ENCODE measurements at places on chromosomes 2 and 18. TPM values are rescaled to one million over a fixed set of nuclear protein-coding genes. Genes with fewer than 3 reads are reported as not detected.

Gene UGT1A3
- not detected for total RNA-seq

Gene SMAD2
- 150 TPM for total RNA-seq

Gene DSG1
- not detected for total RNA-seq

Gene STARD6
- 0.54 TPM for total RNA-seq

Gene SERPINB5
- total RNA-seq: not detected

Gene GALNT13
- total RNA-seq: 26.3 TPM

DNA sequence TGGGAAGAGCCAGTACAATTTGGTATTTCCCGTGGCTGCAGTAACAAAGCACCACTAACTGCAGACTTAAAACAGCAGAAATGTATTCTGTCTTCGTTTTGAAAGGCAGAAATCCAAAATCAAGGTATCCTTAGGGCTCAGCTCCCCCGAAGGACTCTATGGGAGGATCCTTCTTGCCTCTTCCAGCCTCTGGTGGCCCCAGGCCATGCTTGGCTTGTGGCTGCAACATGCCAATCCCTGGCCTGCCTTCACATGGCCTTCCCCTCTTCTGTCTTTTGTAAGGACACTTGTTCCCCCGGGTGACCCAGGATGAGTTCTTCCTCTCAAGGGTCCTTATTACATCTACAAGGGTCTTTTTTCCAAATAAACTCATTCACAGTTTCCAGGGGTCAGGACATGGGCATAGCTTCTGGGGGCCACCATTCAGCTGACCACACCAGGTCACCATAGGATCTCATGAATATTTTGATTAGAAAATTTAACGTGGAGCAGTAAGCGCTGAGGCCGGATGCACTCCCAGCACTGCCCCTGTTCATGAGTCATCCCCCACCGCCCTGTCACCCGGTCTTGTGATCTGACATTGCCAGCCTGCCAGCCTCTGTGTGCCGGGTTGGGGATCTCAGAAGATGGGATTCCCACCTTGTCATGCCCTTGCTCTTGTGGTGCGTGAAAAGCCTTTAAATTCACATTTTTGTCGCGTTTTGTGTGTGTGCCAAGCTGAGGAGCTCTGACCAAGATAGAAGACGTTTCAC is 61.2 kb upstream of the B3GNT7 start:
- peaks cover 23% of the 10 kb centered on the region for H3K36me3 ChIP-seq
- H3K4me3 ChIP-seq: no peak overlapping the region
- H3K4me1 ChIP-seq: peaks cover 2% of the 10 kb centered on the region
- no peak overlapping the region for H3K27ac ChIP-seq

DNA sequence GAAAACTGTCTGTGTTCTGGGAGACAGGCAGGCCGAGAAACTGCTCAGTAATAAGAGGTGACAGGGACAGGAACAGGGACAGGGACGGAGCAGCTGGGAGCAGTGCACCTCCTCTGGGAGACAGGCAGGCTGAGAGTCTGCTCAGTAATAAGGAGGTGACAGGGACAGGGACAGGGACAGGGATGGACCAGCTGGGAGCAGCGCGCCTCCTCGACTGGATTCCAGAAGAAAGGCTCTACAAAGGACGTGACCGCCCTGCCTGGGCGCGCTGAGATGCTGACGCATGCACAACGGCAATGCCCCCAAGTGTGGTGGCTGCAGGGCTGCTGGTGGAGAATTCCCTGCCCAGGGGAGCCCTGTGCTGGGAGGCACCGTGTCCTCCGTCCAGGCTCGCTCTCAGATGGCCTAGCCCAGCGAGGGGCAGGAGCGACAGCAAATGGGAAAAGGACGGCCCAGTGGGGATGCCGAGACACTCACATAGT is 44.2 kb upstream of the PXDN start:
- no peaks in the 10 kb centered on the region for H3K4me1 ChIP-seq
- no peak for DNase-seq
- H3K36me3 ChIP-seq: no peaks in the 10 kb centered on the region
- no peak overlapping the region for H3K4me3 ChIP-seq
- H3K27me3 ChIP-seq: peaks cover 4% of the 10 kb centered on the region

- no peak overlapping the region for H3K4me3 ChIP-seq
- peaks cover 41% of the 10 kb centered on the region for H3K4me1 ChIP-seq
- peak overlapping the region; percentile 49 for H3K27ac ChIP-seq
- no peak for DNase-seq
- peaks cover 9% of the 10 kb centered on the region for H3K36me3 ChIP-seq
These were observed 17.6 kb downstream of the MYL12B start for GRCh38 chr18:3279201-3280185.

- DNase-seq: no peak
- H3K27ac ChIP-seq: no peak overlapping the region
- H3K36me3 ChIP-seq: no peaks in the 10 kb centered on the region
- H3K27me3 ChIP-seq: no peaks in the 10 kb centered on the region
- H3K4me1 ChIP-seq: peaks cover 2% of the 10 kb centered on the region
These were observed 26.5 kb downstream of the FIGN start for GRCh38 chr2:163709270-163709669.

DNA sequence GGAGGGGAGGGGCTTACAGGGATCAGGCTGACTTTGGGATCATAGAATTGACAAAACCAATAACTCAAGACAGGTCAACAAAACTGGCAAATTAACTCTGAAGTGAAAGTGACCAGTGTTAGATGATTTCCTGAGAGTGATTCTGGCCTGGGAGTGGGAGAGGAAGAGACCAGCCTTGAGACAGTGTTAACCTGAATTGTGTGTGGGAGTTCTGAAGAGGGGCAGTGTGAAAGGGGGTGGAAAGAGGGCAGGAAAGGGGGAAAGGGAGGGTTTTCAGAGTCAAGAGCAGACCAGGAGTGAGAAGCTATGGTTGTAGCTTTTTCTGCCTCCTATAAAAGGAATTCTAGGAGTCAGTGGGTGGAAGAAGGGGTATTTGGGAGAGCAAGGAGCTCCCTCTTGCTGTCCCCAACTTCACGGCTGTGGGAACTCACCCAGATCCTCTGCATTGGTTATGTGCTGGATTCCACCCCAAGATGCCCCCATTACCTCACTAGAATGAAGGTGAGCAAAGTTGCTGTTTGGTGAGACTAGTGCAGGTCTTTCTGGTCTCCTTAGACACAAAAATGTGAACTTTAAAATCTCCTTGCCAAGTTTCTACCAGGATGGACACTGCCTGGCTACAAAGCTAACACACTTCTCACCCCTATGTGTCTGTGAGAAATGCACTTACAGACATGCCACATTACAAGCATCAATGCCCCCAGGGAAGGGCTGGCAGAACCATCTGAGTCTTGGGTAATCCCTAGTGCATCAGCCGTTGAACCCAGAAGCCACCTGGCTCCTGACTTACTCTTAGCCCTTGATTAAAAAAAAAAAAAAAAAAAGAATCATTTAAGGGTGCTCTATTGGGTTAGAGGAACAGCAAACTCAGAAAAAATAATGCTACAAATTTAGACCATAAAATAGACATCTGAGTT is 61.6 kb downstream of the BMP10 start:
- H3K4me1 ChIP-seq: no peaks in the 10 kb centered on the region
- H3K27ac ChIP-seq: no peak overlapping the region
- H3K36me3 ChIP-seq: peaks cover under 1% of the 10 kb centered on the region
- H3K27me3 ChIP-seq: no peaks in the 10 kb centered on the region
- DNase-seq: no peak

- H3K36me3 ChIP-seq: no peaks in the 10 kb centered on the region
- no peak overlapping the region for H3K27ac ChIP-seq
- no peak for DNase-seq
- peaks cover 11% of the 10 kb centered on the region for H3K27me3 ChIP-seq
- H3K4me1 ChIP-seq: no peaks in the 10 kb centered on the region
- H3K4me3 ChIP-seq: no peak overlapping the region
These were observed 52.4 kb downstream of the INHBB start for GRCh38 chr2:120398051-120398995.

DNA sequence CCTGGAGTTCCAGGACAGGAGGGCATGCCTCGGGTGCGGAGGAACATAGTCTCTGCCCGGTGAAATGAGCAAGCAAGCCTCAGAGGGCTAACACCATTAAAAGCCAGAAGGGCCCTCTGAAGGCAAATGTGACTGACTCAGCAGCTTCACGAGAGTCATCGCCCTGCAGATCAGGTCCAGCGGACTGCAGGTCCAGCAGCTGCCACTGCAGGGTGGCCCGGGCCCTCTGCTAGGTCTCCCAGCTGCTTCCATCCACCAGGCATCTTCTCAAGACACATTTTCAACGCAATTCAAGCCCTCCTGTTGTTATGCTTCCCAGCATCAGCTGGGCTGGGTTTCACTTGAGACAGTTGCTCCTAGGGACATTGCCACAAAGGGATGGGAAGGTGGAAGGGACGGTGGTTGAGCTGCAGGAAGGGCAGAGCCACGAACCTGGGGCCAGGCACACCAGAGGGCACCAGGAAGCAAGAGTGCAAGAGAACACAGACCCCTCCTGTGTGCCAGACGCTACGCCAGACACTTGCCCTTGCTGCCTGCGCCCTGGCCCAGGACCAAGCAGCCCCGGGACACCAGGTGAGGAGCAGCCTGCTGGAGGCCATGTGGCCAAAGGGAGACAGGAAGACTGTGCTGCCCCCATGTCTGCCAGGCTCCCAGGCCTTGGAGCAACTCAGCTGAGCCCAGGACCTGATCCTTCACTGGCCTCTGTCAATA is 173.0 kb downstream of the HDAC4 start:
- DNase-seq: no peak
- peaks cover 7% of the 10 kb centered on the region for H3K4me1 ChIP-seq
- H3K27me3 ChIP-seq: peaks cover 2% of the 10 kb centered on the region
- H3K36me3 ChIP-seq: no peaks in the 10 kb centered on the region
- H3K27ac ChIP-seq: no peak overlapping the region

GRCh38 chr2:10124538-10125045 is 2.1 kb downstream of the RRM2 start:
- H3K4me3 ChIP-seq: peak overlapping the region; percentile 76
- H3K4me1 ChIP-seq: peaks cover 17% of the 10 kb centered on the region
- peak overlapping the region; percentile 79 for H3K27ac ChIP-seq
- DNase-seq: peak; percentile 51
- peaks cover 7% of the 10 kb centered on the region for H3K27me3 ChIP-seq

- H3K27ac ChIP-seq: peak within 1 kb of the TSS; percentile 99
- no peaks in the 10 kb centered on the region for H3K36me3 ChIP-seq
- H3K4me3 ChIP-seq: peak within 1 kb of the TSS; percentile 99
- peaks cover 1% of the 10 kb centered on the region for H3K27me3 ChIP-seq
These were observed at the start of gene ADGRF3 for GRCh38 chr2:26346454-26347053. ADGRF3 (minus strand) TSS chr2:26346789; CDS start chr2:26346234, 555 bp downstream.

GRCh38 chr2:30786923-30787685 is 20.1 kb downstream of the CAPN13 start:
- no peak for DNase-seq
- H3K27me3 ChIP-seq: no peaks in the 10 kb centered on the region
- H3K4me3 ChIP-seq: no peak overlapping the region
- peaks cover 5% of the 10 kb centered on the region for H3K4me1 ChIP-seq
- H3K36me3 ChIP-seq: no peaks in the 10 kb centered on the region

DNA sequence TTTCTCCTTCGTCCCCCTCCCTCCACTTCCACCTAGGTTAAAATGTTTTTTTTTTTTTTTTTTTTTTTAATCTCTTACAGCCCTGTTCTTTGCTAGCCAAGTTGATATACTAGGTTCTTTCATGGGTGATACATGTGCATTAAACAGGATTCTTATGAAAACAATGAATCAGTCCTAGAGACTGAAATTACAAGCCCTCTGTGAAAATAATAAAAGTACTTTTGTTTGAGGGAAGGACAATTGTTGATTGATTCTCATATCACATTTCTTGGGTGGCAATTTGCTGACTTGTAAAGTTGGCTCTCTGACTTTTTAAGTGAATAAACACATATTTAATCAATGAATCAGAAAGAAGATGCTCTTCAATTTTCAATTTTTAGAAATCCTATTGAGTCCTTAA is 639.9 kb downstream of the LRP1B start:
- DNase-seq: no peak
- H3K36me3 ChIP-seq: no peaks in the 10 kb centered on the region
- peaks cover 3% of the 10 kb centered on the region for H3K27me3 ChIP-seq
- no peak overlapping the region for H3K27ac ChIP-seq

- no peak overlapping the region for H3K27ac ChIP-seq
- no peak for DNase-seq
- H3K4me3 ChIP-seq: no peak overlapping the region
- peaks cover 8% of the 10 kb centered on the region for H3K4me1 ChIP-seq
These were observed 76.3 kb upstream of the FRZB start for GRCh38 chr2:182942756-182943155.

- no peaks in the 10 kb centered on the region for H3K36me3 ChIP-seq
- peaks cover 4% of the 10 kb centered on the region for H3K27me3 ChIP-seq
- DNase-seq: no peak
- no peaks in the 10 kb centered on the region for H3K4me1 ChIP-seq
- H3K4me3 ChIP-seq: no peak overlapping the region
These were observed 206.5 kb downstream of the SOX11 start for GRCh38 chr2:5898667-5899066.

DNA sequence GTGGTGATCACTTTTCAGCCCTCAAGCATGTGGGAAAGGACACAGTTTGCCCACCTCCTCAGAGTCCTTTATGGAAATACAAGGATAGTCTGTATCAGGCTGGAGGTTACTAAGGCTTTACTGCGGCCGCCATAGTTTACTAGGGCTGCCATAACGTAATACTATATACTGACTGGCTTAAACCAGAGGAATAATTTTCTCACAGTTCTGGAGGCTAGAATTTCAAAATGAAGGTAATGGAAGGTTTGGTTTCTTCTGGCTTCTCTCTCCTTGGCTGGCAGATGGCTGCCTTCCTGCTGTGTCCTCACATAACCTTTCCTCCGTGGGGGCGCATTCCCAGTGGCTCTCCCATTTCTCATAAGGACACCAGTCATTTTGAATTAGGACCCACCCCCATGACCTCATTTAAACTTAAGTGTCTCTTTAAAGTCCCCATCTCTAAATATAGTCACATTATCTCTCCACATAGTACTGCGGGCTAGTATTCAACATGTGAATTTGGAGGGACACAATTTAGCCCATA is 12.5 kb upstream of the ATIC start:
- H3K27ac ChIP-seq: no peak overlapping the region
- DNase-seq: no peak
- H3K4me1 ChIP-seq: no peaks in the 10 kb centered on the region
- H3K36me3 ChIP-seq: no peaks in the 10 kb centered on the region
- H3K4me3 ChIP-seq: no peak overlapping the region
- peaks cover 2% of the 10 kb centered on the region for H3K27me3 ChIP-seq

DNA sequence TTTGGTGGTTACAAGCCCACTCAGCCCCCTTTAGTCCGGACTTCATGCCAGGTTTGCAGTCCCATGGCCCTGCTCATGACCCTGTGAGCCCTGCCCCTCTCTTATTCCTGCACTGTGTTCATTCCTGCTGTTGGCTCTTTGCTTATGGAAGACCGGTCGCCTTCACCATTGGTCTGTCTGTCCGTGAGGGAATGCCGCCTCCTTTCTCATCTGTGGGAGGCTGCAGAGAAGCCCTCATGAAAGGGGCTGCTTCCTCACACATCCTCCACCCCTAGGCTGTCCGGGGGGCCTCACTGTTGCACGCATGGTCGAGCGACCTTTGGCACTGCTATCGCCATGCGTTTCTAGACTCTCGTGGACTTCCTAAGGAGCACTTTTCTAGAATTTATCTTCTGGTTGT is 16.3 kb downstream of the SH3RF3 start:
- no peak overlapping the region for H3K27ac ChIP-seq
- no peaks in the 10 kb centered on the region for H3K36me3 ChIP-seq
- no peak overlapping the region for H3K4me3 ChIP-seq
- H3K27me3 ChIP-seq: no peaks in the 10 kb centered on the region

Measured in endothelial cell (in vitro differentiated cells).